ENCODE measurements at places on chromosomes 7 and 10.

GRCh38 chr7:128026551-128026950, 4.7 kb downstream of the LRRC4 start:
- DNase-seq = no peak

- no peak for DNase-seq
Measured at GRCh38 chr10:67698164-67698563, 2.2 kb upstream of the CTNNA3 start.

DNA sequence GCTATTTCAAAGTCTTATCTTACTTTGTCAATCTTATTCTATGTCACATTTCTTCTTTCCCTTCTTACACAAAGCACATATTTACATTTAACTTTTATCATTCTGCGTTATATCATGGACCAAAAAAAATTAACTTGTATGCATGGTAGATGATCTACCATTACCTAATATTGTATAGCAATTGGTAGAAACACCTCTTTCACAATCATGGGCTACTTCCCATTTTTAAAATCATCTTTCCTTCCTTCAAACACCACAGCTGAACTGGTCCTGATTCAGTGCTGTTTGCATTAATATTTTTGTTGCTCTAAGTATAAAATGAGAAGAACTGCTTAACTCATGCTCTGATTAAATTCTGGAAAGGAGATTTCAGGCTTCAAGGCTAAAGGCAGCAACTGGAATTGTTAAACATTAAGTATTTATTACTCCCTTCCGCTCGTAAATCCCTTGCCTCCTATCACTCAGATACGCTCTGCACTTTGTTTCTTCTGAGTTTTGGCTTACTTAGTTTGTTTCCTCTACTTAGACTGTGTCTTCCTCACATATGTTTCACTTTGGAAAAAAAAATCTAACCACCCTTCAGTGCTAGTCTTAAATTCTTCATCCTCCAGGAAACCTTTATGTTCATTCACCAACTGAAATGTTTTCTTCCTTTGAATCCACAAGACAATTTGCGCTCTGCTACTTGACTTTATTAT, 901.4 kb downstream of the PCDH15 start:
- no peak for DNase-seq

- no peak for DNase-seq
Measured at GRCh38 chr10:116067825-116068224, 205.2 kb downstream of the GFRA1 start.

DNA sequence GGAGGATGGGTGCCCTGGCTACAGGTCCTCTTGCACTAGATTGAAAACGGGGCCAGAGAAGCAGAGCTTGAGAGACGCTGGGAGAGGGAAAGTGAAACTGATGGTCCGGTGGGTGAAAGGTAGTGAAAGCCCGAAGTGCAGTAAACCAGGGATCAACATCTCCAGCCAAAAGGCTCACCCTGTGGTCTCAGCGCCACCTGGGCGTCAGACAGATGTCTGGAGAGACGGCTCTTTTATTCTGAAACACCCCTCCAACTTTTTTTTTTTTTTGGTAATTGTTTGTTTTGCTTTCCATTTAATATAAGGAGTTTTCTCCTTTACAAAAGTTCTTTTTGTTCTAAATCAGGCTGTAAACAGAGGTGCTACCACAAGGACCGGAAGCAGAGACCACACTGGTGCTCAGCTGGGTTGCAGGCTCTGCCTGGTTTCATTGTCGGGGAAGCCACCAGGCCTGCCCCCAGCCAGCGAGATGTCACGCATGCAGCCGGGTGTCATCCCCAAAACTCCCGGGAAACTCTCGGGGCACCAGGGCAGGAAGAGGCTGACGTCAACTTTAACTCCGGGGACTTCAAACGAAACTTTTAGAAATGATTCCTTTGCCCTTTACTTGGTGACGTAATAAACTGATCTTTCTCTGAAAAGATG, 11.2 kb downstream of the IL2RA start:
- DNase-seq = peak; percentile 80

- DNase-seq = no peak
Measured at GRCh38 chr10:31935678-31936077, 7.0 kb upstream of the ARHGAP12 start.

GRCh38 chr10:78450807-78451485, 417.3 kb downstream of the RPS24 start:
- no peak for DNase-seq

DNA sequence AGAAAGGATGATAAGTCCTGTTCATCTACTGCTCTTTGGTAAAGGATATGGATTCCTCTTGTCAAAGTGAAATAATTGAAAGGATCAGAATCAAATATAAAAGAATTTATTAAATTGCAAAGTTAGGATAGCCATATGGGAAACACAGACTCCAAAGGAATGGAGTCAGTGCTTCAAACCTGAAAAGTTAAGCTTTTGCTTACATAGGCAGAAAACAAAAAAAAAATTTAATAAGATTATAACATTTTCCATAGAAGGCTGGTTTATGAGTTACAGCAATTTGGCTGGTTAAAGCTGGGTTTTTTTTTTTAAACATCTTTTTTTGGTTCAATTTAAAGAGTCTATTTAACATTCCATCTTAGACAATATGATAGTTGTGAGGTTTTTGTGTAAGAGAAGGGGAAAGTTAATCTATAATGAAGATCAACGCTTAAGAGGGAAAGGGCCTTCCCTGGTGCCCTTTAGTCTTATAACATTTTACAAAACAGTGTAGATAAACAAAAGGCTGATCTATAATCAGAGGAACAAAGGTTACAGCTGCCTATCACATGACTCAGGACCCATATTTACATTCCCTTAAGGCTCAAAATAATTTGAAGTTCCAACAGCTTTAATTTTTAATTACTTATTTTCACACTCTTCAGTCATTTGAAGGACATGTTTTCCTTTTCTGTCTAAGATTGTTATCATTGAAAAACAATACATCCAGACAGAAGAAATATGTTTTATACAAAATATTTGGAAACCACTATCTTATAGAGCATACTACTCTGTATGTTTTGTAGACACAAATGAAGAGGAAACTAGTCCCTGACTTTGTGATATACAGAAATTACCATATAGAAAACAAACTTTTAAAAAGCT, 234.3 kb upstream of the MBL2 start:
- no peak for DNase-seq

GRCh38 chr10:28564905-28565304, 32.0 kb downstream of the WAC start:
- no peak for DNase-seq

GRCh38 chr7:66296557-66296956, 91.4 kb downstream of the TPST1 start:
- DNase-seq = peak; percentile 72

DNA sequence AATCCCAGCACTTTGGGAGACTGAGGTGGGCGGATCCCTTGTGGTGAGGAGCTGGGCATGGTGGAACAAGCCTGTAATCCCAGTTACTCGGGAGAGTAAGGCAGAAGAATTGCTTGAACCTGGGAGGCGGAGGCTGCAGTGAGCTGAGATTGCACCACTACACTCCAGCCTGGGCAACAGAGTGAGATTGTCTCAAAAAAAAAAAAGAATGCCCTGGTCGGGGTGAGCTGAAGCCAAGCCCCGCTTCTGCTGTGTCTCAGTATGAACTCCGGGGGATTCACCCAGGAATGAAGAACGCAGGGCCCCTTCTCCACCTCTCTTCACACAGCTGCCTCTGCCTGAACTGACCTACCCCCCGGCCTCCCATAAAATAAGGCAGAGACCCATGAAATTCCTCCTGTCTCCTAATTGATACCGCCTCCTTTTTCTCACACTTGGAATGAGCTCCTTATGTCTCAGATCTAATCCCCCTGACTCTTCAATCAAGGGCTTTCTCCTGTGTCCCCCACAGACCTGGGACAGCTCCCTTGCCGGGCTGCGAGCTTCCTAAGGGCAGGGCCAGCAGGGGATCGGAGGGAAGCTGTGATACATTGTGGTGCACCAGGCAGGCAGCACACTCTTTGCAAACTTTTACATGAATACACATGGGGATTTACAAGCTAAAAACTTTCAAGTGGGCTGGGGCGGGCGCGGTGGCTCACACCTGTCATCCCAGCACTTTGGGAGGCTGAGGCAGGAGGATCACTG, 911 bp upstream of the ZP3 start:
- DNase-seq = peak; percentile 25

DNA sequence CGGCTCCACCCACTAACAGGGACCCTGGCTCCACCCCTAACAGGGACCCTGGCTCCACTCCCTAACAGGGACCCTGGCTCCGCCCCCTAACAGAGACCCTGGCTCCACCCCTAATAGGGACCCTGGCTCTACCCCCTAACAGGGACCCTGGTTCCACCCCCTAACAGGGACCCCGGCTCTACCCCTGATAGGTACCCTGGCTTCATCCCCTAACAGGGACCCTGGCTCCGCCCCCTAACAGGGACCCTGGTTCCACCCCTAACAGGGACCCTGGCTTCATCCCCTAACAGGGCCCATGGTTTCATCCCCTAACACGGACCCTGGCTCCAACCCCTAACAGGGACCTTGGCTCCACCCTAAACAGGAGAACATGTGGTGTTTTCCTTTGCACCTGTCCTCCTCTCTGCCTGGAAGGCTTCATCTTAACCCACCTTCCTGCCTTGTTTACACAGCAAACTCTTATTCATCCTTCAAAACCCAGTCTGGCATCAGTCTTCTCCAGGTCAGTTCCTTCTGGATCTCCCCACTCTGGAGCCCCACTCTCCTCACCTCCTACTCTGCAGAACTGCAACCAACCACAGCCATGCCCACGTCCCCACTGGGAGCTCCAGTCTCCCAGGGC, 58.0 kb downstream of the CHST15 start:
- no peak for DNase-seq

DNA sequence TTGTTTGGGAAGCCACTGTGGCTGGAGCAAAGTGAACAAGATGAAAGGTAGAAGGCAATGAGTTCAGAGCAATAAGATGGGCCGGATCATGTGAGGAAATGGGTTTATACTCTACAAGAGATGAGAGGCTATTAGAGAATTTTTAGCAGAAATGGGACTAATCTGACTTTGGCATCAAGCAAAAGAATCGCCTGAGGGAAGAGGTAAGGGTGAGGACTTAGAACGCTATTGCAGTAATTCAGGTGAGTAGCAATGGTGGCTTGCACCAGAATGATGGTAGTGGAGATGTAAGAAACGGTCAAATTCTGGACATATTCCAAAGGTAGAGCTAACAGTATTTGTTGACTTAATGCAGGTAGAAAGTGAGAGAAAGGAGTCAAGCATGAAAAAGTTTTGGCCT, 29.5 kb upstream of the AKAP9 start:
- DNase-seq = no peak

DNA sequence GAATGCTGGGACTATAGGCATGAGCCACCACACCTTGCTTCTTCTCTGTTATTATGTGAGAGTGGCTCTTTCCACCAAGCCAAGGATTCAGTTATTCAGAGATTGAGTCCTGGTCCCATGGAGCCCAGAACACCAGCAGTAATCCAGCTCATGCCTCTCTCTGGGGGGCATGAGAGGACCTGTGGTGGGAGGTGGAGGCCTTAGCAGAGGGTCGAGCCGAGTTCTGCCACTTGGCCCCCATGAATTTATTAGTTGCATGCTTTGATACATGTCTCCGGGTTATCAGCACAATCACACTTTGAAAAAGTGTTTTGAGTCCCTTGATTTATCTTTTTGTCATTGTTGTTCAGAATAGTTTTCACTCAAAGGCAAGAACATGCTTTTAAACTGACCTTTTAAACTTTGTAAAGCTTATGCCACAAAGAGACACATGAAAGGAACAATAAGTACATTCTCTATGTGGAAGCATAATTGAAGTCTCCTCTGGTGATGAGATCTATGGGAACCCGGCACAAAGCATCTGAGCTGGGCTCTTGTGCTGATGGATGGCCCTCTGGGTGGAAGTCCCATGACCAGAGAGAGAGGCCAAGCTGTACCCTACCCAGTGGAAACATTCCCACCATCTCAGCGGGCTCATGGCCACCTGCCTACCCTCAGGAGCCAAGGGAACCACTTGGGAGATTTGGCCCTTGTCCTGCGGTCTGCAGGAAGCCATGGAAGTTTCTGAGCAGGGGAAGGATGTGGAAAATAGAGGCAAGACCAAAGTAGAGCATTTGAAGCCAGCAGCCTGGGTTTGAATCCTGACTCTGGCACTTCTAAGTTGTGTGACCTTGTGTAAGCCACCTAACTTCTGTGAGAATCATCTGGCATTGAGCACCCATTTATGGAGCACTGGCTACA, 53.9 kb downstream of the MINDY4 start:
- DNase-seq = no peak
